ENCODE measurements at places on chromosomes 16 and 17.

- no peak for DNase-seq
Observed at GRCh38 chr16:899683-900060, 71.1 kb downstream of the LMF1 start.

- DNase-seq: no peak
Observed at GRCh38 chr16:72646615-72647014, 401.3 kb downstream of the ZFHX3 start.

DNA sequence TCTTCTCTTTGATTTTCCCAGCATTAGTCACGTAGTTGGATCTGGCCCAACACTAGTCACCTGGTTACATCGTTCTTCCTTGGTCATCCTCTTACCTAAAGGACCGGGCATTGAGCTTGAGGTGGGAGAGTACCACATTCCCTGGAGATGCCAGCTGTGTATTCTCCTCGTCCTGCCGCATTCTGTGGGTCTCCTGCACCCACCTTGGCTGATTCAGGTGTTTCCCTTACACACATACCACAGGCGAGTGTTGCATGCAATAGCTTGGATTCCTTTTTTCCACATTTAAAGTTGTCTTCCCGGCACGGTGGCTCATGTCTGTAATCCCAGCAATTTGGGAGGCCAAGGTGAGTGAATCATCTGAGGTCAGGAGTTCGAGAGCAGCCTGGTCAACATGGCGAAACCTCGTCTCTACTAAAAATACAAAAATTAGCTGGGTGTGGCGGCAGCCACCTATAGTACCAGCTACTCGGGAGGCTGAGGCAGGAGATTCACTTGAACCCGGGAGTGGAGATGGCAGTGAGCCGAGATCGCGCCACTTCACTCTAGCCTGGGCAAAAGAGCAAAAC is 21.6 kb upstream of the CLEC18C start:
- DNase-seq: no peak

- no peak for DNase-seq
Observed at GRCh38 chr17:27264068-27264812, 29.7 kb upstream of the WSB1 start.

DNA sequence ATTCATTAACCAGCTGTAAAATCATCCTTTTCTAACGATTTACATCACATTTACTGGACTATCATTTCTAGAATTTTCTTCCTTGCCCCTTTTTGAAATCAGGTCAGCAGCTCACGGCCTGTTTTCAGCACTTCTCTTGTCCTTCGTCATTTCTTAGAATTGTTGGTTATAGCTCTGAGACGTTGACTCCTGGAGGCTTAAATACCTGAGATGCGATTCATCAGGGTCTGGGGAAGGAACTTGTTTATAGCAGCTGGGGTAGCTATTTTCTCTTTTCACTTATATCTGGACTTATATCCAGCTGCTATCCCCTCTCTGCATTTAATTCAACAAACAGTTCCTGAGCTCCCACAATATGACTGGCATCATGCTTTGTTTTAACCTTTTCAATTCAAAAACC is 338.7 kb upstream of the TNRC6C start:
- DNase-seq: no peak

DNA sequence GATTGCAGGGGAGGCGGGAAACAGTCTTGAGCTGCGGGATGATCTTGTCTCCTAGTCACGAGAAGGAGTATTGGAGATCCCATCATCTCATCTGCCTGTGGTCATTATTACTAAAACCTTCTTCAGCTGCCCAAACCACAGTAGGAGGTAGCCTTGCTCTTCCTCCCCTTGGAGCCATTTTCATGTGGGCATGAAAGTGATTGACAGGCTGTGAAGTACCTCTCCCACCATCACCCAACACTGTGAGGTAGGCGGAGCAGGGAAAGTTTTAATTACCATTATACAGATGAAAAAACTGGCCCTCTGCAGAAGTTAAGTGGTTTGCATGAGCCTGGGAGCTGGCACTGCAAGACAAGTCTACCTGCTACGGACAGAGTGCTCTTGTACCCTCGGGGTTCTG is 237.3 kb downstream of the MSI2 start:
- no peak for DNase-seq

- no peak for DNase-seq
Observed at GRCh38 chr17:75077496-75078283, 10.1 kb upstream of the SLC16A5 start.

- DNase-seq: no peak
Observed at GRCh38 chr17:14204084-14204483, 32.6 kb downstream of the CDRT15 start.

DNA sequence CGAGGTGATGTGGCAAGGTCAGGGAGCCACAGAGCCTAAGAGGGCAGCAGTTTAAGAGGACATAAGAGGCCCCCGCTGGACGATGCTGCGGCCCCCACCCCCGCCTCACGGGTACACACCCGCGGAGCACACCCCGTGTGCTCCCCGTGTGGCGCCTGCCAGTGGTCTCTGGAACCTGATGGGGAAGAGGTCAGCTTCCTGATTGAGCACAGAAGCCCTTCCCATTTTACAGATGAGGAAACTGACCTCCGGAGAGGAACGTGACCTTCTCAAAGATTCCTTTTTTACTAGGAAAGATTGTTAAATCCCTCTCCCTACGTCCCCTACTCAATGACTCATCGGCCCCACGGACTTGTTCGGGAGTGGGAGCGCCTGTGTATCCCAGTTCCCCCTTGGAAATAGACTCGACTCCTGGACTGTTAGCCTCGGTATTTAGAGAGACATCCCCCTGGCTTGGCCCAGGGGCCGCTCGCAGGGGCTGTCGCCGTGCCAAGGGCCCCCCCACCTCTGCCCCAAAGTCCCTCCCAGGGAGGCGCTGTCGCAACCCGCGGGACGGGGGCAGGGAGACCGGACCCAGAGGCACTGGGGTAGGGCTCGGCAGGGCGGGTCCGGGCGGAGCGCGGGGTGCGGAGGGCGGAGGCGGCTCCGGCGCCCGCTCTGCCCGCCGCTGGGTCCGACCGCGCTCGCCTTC is at the start of gene ABCC3:
TSS of gene ABCC3 (plus strand) at position 658 of the 691 bp plus-strand sequence. CDS start 56 bp downstream, outside the sequence.
- no peak for DNase-seq

DNA sequence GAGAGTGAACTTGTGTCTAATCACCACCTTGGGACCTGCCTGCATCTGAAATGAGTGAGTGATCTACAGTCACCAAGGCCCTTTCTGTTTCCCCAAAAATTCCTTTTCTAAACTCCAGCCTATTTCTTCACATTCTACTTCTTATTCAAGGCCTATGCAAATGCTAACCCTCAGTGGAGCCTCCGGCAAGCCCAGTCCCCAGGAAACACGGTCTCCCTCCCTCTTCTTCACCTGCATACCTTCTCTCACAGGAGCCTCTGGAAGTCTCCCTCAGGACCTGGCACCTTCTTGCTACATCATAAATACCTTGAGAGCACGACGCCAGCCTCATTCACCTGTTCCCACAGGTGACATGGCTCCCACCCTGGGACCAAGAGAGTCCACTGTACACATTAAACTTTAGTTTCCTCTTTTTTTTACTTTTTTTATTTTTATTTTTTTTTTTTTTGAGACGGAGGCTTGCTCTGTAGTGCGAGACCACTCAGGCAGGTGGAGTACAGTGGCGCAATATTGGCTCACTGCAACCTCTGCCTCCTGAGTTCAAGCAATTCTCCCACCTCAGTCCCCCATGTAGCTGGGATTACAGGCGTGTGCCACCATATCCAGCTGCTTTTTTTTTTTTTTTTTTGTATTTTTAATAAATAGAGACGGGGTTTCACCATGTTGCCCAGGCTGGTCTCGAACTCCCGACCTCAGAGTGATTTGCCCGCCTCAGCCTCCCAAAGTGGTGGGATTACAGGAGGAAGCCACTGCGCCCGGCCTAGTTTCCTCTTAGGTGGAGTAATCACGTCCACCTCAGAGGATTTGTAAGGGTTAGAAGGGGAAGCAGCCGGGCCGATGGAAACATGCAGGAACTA is 97.3 kb downstream of the ANKRD11 start:
- no peak for DNase-seq

- no peak for DNase-seq
Observed at GRCh38 chr17:48352630-48353029, 77.4 kb downstream of the SKAP1 start.

- no peak for DNase-seq
Observed at GRCh38 chr16:79165506-79165905, 435.0 kb downstream of the MAF start.

DNA sequence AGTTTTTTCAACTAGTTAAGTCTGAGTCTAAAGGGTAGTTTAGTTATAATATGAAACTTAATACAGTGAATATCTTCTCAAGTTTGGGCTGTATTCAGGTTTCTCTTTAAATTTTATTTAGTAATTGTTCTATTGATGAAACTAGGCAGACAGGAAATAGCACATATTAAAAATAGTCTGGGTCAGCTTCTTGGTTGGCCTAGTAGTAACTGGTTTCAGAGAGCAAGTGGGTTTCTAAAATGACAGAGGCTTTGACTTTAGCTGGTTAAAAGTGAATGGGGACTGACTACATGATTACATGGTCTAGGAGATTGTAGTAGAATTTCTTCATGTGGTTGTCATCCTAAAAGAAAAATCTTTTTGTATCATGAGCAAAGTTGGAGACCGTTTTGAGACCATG is 46.8 kb downstream of the OMG start:
- DNase-seq: no peak

DNA sequence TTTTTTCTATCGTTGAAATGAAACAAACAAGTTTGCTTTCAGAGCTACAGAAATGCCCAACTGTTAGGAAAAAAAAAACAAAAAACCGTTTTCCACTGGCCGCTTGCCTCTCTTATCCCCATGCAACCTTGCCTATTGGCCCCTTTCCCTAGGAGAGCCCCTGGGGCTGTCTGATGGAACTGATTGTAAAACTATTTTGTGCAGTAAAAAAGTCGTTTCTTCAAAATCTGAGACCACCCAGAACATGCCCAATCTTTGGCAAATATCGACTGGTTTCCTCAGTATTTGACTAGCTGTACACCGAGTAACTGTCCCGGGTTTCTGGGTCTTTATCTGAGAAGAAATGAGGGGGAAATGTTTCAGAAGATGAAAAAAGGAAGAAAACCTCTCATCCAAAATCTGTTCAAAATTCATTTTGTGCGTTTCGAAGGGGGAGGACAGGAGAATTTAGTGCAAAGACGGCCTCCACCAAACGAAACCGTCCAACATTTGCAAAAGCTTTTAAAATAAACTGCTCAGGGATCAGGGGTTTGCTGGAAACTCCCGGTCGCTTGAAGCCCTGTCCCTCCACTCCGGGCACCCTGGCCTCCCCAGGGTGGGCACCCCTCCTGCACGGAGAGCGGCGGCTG is 1.1 kb upstream of the GNAO1 start:
- no peak for DNase-seq

DNA sequence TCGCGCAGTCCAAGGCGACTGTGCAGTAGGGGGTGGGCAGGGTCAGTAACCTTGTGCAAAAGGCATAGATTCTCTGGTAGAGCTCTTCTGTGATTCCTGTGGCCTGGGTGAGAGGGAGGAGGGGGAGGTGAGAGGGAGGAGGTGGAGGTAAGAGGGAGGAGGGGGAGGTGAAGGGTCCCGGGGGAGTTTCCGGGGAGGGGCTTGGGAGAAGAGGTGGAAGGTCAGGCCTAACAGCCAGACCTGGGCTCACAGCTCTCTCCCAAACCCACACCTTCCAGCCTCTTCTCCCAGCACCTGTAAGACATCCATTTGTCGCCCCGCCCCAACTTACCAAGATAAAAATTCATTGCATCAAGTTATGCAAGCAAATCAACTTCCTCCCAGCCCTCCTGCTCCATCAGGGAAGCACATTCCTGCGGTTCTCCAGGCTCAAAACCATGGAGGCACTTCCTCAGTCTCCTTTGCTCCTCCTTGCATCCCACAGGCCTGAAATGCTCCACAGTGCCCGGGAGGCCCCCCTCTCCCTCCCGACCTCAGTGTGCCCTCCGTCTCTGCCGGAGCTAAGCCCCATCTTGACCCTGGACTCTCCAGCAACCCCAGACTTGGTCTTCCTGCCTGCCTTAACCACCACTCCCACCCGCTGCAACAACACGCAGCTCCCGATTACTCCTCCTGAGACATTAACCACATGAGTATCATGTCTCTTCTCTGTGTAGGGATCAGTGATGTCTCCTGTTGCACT is 30.5 kb downstream of the PIK3R6 start:
- no peak for DNase-seq

- no peak for DNase-seq
Observed at GRCh38 chr16:84348386-84348888, 19.9 kb upstream of the ATP2C2 start.

GRCh38 chr17:49230636-49231562 is at the start of gene PHOSPHO1:
TSS of gene PHOSPHO1 (minus strand) at chr17:49230787. CDS start at chr17:49226691, 4,096 bp downstream.
- no peak for DNase-seq

DNA sequence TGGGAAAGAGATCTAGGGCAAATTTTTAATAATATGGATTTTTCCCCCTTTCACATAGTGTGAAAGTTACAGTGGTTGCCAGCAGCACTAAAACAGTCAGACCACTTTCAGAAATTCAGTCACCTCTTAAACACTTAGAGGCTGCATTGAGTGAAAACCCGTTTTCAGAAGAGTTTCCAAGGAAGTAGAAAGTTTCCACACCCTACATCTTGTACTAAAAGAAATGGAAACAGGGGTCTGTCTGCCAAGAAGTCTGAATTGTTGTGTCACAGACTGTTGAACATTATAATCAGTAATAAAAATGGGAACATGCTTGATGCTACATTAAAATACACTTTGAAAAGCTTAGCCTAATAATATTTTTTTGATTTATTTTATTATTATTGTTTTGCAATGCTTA is 278.9 kb upstream of the KCNJ16 start:
- no peak for DNase-seq

GRCh38 chr16:51773071-51773890 is 622.2 kb upstream of the SALL1 start:
- no peak for DNase-seq

GRCh38 chr16:74218871-74219270 is 77.7 kb upstream of the PSMD7 start:
- DNase-seq: no peak

DNA sequence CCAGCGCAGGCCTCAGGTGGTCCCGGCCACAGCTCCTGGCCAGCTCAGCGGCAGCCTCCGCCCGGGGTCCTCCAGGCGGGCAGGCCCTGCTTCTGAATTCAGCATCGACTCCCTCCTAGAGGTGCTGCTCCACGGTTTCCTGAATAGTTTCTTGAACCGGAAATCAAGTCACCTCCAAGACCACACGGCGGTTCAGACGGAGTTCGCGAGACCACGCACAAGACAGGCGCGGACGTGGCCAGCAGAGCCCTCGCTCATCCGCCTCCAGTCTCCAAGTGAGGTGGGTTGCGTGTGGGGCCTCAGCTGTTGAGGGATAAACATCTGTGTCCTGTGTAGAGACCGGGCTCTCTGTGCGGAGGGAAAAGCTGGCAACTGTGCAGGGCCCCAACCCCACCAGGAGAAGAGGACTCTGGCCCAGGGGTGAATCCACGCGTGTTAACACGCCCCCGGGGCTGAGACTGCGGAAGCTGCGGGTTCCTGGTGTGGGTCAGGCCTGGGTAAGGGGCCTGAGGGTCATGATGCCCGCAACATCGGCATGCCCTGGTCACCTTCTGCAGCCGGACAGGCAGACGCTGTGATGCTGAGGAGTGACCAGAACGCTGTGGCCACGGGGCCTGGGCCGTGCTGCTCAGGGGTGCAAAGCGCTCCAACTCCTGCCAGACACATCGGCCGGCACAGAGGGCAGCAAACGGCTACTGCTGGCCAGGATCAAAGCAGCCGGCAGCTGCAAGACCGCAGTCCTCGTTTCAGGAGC is 55.0 kb upstream of the METRNL start:
- DNase-seq: no peak

- DNase-seq: no peak
Observed at GRCh38 chr16:53501216-53501859, 1.7 kb downstream of the AKTIP start.

GRCh38 chr16:85798901-85799496 is 345 bp downstream of the EMC8 start:
- DNase-seq: no peak

Data from esophagus squamous epithelium (tissue), 5 donors.